ENCODE measurements at places on chromosomes 2 and 18.

DNA sequence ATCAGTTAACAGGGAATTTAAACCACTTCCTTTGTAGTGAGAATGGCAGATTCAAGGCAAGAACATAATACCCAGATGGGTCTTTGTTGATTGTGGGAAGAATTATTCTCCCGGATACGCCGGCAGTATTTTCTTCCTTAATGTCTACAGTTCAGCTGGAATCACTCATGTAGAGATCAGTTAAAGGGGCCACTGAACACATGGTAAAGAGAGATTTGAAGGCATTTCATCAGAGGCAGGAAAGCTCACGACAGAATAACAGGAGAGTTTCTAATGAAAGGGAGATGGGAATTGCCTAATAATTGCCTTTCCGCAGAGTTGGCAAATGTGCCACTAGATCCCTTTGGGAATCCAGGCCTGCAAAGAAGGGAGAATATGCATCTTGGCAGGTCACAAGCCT, 327.7 kb upstream of the ZNF804A start:
- DNase-seq: no peak

DNA sequence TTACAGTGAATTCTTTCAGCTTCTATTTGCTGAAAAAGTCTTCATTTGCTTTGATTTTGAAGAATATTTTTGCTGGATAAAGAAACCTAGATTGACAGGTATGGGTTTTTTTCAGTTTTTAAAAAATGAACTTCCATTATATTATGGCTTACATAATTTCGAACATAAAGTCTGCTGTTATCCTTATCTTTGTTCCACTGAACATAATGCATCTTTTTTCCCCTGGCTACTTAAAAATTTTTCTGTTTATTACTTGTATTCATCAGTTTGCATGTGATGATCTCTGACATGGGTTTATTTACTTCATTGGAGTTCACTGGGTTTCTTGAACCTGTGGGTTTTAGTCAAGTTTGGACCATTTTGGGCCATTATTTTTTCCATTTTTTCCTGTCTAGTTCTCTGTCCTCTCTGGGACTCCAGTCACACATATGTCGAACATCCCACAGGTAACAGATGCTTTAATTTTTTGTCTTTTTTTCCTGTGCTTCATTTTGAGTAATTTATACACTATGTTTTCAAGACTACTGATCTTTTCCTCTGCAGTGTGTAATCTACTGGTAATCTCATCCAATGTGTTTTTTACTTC, 33.1 kb downstream of the SEC11C start:
- DNase-seq: no peak

- no peak for DNase-seq
These were observed 179.6 kb downstream of the KLHL29 start for GRCh38 chr2:23564615-23564960.

- peak; percentile 54 for DNase-seq
These were observed 110.7 kb downstream of the NFATC1 start for GRCh38 chr18:79506191-79507075.

GRCh38 chr18:8549254-8549757, 59.9 kb upstream of the RAB12 start:
- no peak for DNase-seq

DNA sequence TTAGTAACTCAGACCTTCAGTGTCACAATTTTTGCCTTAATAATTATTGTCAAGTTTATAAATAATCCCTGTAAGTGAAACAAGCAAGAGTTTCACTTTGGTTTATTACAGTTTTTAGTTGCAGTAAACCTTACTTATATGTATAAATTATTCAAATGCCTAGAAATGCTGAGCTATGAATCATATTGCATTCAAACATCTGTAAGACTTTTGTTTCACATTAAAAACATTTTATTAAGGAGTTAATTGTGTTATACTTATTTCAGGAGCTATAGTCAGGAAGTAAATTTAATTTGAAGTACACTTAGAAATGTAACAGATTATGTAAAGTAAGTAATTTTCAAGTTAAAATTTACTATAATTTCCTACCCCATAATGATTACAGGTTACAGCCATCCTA, 3.9 kb upstream of the ETAA1 start:
- no peak for DNase-seq
